Dermis blood vessel endothelial cell (primary cell): ENCODE measurements at places on chromosomes 16 and 17. TPM values are rescaled to one million over a fixed set of nuclear protein-coding genes. Genes with fewer than 3 reads are reported as not detected.
A peak's percentile ranks its signal among the peaks of the same experiment; 100 is the strongest.

DNA sequence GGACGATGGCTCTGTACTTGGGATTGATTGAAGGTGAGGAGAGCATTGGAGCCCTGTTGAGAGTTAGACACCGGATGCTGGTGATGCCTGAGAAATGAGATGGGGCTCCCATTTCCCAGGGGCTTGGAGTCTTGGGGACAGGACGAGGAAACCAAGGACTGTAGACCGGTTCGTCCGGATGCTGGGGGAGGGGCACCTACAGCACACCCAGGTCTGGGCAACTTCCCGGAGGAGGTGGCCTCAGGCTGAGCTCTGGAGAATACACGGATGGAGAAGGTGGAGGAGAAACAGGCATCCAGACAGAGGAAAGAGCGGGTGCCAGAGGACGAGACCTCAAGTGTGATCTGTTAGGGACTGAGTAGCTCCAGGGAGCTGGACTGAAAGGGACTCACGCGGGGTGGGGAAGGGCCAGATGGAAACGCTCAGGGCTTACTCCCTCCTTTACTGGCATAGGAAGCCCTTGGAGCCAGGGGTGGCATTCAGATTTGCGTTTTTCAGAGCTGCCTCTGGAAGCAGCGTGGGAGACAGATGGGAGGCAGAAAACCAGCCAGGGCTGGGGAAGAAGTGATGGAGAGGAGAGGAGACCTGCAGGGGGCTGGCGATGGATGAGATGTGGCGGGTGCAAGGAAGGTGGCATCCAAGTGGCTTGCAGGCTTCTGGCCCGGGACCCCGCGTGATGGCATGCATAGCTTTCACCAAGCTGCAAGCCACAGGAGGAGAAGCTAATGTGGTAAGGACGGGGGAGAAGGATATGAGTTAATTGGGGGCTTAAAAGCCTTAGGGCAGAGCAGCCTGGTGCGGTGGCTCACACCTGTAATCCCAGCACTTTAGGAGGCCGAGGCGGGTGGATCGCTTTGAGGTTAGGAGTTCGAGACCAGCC is 8.3 kb downstream of the C1QTNF1 start:
- no peak for DNase-seq

DNA sequence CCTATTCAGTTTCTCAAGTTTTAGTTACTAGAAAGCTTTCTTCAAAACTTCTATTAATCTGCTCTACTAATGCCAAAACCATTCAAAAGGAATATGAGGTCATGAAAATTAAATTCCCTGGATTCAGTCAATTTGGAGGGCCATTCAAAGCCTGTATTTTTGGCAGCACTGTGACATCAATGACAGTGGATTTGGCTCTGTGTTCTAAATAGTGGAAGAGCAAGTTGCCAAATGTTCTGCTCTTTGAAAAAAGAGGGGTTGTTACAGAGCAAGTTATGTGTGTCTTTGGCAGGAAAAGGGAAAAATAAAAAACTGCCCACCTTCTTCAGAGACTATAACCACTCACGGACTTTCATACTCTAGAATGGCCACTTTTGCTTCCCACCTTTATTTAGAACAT is 3.2 kb upstream of the C16orf46 start:
- no peak for DNase-seq

DNA sequence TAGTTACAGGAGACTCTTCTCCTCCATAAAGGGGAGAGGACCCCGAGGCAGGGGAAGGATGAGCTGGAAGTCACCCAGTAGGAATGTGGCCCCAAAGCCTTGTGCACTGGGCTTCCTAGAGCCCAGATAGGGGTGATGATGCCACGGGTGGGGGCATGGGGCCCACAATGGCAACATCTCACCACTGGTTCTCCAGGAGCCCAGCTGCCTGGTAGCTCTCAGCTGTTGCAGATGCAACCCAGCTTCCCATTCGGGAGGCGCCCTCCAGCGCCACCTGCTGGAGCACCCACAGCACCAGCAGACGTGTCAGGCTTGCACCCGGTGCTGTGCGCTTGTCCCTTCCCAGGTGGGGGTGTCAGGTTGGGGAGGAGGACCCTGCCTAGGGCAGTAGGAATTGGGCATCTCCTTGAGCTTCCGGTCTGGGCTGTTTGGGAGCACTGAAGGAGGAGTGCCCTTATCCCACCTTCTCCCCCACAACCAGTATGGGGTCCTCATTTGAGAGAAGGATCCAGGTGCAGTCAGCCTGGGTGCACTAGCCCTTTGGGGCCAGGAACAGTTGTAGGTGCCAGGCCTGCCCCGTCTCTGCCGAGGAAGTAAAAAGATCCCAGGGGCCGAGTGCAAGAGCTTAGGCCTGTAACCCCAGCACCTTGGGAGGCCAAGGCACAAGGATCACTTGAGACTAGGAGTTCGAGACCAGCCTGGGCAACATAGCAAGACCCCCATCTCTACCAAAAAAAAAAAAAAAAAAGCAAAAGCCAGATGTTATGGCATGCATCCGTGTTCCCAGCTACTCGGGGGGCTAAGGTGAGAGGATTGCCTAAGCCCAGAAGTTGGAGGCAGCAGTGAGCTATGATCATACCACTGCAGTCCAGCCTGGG is 14.4 kb downstream of the CDIPT start:
- DNase-seq = peak; percentile 83

DNA sequence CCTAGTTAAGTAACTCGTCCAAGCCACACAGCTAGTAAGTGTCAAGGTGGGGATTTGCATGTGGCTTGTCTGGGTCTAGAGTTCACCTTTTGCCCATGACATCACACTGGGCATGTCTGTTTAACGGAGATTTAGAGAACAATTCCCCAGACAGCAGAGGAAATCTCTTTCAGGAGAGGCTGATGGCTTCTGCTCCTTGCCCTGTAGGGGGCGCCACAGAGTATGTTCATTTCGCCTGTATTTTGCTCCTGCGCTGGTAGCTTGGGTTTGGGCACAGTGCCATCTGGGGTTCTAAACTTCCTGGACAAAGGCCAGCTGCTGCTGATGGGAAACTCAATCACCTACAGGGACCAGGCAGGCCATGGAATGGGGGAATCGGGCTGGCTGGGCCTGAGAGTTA is 20.4 kb downstream of the OTOA start:
- DNase-seq = peak; percentile 17

GRCh38 chr17:3891626-3892094 is 1.2 kb downstream of the CAMKK1 start:
- DNase-seq = no peak

DNA sequence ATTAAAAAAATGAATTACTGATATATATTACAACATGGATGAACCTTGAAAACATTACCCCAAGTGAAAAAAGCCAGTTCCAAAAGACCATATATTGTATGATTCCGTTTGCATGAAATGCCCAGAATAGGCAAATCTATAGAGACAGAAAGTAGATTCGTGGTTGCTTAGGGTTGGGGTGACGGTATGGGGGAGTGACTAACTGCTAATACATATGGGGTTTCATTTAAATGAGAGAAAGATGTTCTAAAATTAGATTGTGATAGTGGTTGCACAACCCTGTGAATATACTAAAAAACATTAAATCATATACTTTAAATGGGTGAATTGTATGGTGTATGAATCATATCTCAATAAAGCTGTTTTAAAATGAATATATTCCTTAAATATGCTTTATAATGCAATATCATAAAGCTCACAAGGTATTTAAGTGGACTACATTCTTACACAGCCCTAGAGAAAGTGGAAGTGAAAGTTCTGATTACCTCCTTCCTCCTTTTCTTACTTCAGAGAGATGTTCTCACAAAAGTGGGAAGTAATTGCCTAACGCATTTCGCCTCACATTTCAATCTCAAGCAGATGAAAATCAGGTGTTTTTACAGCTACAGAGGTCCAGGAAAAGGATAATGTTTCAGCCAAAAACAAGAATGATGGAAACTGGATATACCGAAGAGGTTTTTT is 142.7 kb upstream of the GNAO1 start:
- no peak for DNase-seq

DNA sequence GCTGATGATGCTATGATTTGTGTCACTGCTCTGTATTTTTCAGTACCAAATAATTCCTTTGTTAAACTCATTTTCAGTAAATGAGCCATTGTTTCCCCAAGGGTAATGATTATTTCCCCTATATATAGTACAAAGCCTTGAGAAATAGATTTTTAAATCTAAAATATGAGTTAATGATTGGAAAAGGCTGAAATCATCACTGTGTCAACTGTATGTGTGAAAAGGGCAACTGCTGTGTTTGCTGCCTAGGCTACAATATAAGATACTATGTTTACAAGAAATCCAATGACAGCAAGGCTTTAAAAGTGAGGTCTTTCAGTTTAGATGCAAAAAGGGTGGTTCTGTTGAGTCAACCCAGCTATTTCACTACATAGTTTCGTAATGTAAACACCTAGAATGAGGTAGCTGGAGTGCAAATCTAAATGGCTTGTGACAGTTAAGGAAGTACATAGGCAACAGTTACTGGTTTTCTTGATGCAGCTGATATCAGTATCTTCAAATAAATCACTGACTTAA is 15.3 kb downstream of the NLK start:
- DNase-seq = peak; percentile 18

GRCh38 chr17:75133001-75133400 is 1.5 kb upstream of the NT5C start:
- no peak for DNase-seq

DNA sequence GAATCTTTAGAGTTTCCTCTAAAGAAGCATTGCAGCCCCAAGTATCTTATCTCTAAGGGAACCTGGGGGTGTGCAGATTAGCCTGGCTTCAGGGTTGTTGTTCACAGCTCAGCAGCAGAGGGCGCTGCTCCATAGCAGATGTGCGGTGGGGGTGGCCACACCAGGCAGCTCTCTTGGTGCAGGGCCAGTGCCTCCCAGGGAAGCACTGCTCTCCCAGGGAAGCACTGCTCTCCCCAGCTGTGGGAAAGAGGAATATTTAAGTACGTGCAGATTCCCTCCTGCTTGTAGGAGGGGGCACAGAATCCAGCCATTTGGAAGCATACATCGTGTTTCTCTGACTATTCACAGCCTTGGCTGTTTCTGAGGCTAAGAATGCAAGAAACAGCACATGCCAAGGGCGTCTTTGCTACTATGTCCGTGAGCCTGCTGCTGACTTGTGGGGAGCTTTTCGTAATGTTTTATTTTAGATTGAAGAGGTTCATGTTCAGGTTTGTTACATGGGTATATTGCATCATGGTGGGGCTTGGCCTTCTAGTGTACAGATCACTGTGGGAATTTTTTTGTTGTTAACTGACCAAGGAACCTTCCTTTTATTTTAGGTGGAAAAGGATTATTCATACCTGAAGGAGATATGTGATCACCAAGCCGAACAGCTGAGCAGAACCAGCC is 217.8 kb downstream of the SPECC1 start:
- DNase-seq = peak; percentile 82

DNA sequence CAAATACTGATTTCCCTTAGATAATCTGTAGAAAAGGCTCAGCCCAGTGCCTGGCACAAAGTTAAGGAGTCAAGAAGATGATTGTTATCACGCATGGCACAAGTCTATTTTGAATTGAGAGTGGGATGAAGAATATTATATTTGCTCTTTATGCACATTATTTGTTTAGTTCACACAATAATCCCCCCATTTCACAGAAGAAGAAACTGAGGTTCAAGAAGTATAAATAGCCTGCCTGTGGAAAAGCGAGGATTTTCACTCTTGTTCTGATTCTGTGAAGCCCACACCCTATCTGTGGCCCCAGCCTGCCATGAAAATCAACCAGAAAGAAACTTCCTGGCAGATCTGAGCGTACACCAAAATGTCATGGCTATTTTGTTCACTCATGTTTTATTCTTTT is 73.0 kb downstream of the YPEL2 start:
- no peak for DNase-seq

- DNase-seq = no peak
Measured at GRCh38 chr17:81865733-81866439, 5.3 kb downstream of the ARHGDIA start.

DNA sequence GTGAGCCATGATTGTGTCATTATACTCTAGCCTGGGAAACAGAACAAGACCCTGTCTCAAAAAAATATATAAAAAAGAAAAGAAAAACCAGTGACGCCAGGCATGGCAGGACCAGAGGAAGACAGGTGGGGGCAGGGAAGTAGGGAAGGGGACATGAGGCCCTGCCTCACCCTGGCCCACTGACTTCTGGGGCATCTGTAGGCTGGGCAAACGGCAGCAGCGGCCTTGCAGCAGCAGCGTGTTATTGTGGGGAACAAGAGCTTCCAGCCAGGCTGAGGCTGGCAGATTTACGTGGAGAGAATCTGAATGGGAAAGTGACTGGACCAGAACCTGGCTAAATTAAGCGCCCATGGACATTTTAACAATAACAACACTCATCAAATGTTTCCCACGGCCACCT is 19.4 kb downstream of the CMTM4 start:
- no peak for DNase-seq

DNA sequence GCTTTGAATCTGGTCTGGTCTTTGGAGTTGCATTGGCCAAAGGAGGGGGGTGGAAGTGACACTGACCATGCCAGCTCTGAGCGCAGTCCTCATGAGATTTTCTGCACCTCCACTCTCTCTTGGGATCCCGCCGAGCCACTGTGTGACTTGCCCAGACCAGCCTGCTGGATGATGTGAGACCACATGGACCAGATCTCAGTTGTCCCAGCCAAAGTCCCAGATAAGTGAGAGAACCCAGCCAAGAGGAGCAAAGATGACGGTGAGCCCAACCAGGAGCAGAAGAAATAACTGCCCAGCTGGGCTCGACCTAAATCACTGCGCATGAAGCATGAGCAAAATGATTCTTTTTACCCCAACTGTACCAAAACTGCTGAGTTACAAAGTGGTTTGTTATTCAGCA is 96.5 kb upstream of the ERCC4 start:
- DNase-seq = no peak

DNA sequence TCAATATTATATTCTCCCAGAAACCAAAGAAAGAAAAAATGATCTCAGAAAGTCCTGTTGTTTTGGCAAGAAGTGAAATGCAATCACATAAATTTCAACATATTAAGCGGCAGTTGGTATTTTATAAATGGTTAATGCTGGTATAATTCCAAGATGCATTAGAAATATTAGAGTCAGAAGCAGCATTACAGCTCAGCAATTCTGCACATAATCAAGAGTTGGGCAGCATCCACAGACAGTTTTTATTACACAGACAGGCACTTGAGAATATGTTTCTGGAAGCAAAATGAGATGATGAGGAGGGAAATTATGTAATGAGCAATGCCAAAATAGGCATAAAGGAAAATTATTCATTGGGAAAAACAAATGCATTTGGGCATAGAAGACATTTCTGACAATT is 148.1 kb downstream of the KCNJ2 start:
- DNase-seq = no peak

GRCh38 chr16:69031877-69032301 is 73.6 kb upstream of the HAS3 start:
- no peak for DNase-seq

DNA sequence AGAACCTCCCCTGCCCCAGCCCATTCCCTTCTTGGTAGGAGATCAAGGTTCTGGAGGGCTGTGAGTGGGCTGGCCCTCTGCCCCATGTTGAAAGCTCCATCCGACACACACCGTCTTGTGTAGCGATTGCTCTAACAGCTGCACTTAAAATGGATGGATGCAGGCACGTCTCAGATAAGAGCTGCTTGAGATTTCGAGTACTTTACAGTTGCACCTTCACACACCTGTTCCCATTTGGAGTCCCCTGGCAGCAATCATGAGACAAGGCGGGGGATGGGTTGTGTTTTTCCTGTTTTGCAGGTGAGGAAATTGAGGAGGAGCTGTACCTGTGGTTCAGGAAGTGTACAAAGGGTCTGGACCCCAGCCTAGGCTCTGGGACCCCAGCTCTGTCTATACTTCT is 25.6 kb upstream of the TAC4 start:
- no peak for DNase-seq

Gene TADA2A
- total RNA-seq = 22.3 and 22.4 TPM in 2 replicates

Gene PRDM7
- total RNA-seq = not detected in 2 replicates

Gene IRF8
- total RNA-seq = 2.4 and 25.9 TPM in 2 replicates

Gene ADAP2
- total RNA-seq = 0.34 and 0.47 TPM in 2 replicates

Gene CDRT4
- total RNA-seq = 0.93 and 1.9 TPM in 2 replicates
